ENCODE measurements at places on chromosomes 4 and X. TPM values are rescaled to one million over a fixed set of nuclear protein-coding genes. Genes with fewer than 3 reads are reported as not detected.
A peak's percentile ranks its signal among the peaks of the same experiment; 100 is the strongest.

GRCh38 chr4:11842620-11843263 lies 414.0 kb upstream of the HS3ST1 start:
- H3K4me3 ChIP-seq, result no peak overlapping the region
- H3K27ac ChIP-seq, result no peak overlapping the region
- H3K4me1 ChIP-seq, result peaks cover 23% of the 10 kb centered on the region
- no peaks in the 10 kb centered on the region for H3K36me3 ChIP-seq

- no peak overlapping the region for H3K4me3 ChIP-seq
- no peak overlapping the region for H3K27ac ChIP-seq
- H3K36me3 ChIP-seq, result no peaks in the 10 kb centered on the region
These were observed 58.1 kb downstream of the DCHS2 start for GRCh38 chr4:154433543-154433942.

DNA sequence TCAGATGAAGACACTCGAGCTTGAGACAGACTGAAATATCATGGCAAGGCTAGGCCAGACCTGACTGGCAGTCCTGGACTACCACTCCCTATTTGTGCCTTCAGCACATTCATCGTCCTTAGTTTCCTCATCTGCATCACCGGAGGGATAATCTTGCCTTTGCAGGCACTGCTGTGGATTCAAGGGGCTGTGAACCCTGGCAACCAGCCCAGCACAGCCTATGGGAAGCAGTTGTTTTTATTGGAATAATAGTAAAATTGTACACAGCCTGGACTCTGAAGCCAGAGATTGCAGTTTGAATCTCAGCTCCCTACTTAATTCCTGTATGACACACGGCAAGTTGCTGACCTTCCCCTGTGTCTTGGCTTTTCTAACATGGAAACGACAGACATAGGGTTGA lies 161.0 kb downstream of the NSUN7 start:
- no peak overlapping the region for H3K27ac ChIP-seq
- no peaks in the 10 kb centered on the region for H3K27me3 ChIP-seq
- H3K4me1 ChIP-seq, result peaks cover 2% of the 10 kb centered on the region
- no peak overlapping the region for H3K4me3 ChIP-seq
- DNase-seq, result no peak
- no peaks in the 10 kb centered on the region for H3K36me3 ChIP-seq

GRCh38 chr4:1883583-1883982 lies 12.4 kb downstream of the NSD2 start:
- no peak overlapping the region for H3K27ac ChIP-seq
- H3K4me1 ChIP-seq, result no peaks in the 10 kb centered on the region
- H3K27me3 ChIP-seq, result no peaks in the 10 kb centered on the region
- no peak overlapping the region for H3K4me3 ChIP-seq
- DNase-seq, result no peak

- no peaks in the 10 kb centered on the region for H3K27me3 ChIP-seq
- H3K36me3 ChIP-seq, result no peaks in the 10 kb centered on the region
- DNase-seq, result no peak
- H3K4me3 ChIP-seq, result no peak overlapping the region
- H3K27ac ChIP-seq, result no peak overlapping the region
- H3K4me1 ChIP-seq, result peaks cover 3% of the 10 kb centered on the region
These were observed 145.6 kb upstream of the SCML1 start for GRCh38 chrX:17591741-17592110.

DNA sequence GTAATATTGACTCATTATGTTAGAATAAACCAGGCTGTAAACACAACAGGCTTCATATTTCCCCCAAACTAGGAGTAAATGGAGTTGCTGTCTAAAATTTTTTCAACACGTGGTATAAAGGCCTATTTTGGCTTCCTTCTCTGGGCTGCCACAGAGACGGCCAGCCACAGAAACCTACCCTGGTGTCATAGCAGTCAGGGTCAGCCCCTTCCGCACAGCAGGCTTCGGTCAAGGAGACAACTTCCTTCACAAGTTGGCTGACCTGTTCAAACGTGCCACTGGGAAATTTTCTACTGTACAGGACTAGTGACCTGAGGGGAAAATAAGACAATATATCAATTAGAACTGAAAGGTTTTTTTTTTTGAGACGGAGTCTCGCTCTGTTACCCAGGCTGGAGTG lies 15.8 kb downstream of the GC start:
- H3K4me3 ChIP-seq, result no peak overlapping the region
- no peaks in the 10 kb centered on the region for H3K4me1 ChIP-seq
- H3K27ac ChIP-seq, result no peak overlapping the region

GRCh38 chr4:131650951-131651350 lies 1498.1 kb upstream of the PCDH10 start:
- H3K36me3 ChIP-seq, result no peaks in the 10 kb centered on the region
- no peak overlapping the region for H3K27ac ChIP-seq
- no peak for DNase-seq

GRCh38 chrX:66622209-66622608 lies 16.7 kb downstream of the EDA2R start:
- DNase-seq, result no peak
- H3K4me3 ChIP-seq, result no peak overlapping the region
- no peaks in the 10 kb centered on the region for H3K4me1 ChIP-seq
- no peak overlapping the region for H3K27ac ChIP-seq

GRCh38 chr4:75741027-75741426 lies 16.6 kb downstream of the USO1 start:
- no peak overlapping the region for H3K4me3 ChIP-seq
- H3K36me3 ChIP-seq, result no peaks in the 10 kb centered on the region
- DNase-seq, result no peak
- H3K27me3 ChIP-seq, result no peaks in the 10 kb centered on the region
- no peak overlapping the region for H3K27ac ChIP-seq
- H3K4me1 ChIP-seq, result no peaks in the 10 kb centered on the region

GRCh38 chr4:128364565-128364964 lies 77.0 kb upstream of the PGRMC2 start:
- no peak overlapping the region for H3K4me3 ChIP-seq
- H3K4me1 ChIP-seq, result peaks cover 5% of the 10 kb centered on the region
- no peaks in the 10 kb centered on the region for H3K27me3 ChIP-seq
- DNase-seq, result no peak
- H3K27ac ChIP-seq, result no peak overlapping the region
- H3K36me3 ChIP-seq, result no peaks in the 10 kb centered on the region

- no peak for DNase-seq
- H3K27me3 ChIP-seq, result peaks cover 10% of the 10 kb centered on the region
- H3K36me3 ChIP-seq, result no peaks in the 10 kb centered on the region
- H3K4me3 ChIP-seq, result no peak overlapping the region
These were observed 115.4 kb upstream of the ESX1 start for GRCh38 chrX:104370089-104370488.

DNA sequence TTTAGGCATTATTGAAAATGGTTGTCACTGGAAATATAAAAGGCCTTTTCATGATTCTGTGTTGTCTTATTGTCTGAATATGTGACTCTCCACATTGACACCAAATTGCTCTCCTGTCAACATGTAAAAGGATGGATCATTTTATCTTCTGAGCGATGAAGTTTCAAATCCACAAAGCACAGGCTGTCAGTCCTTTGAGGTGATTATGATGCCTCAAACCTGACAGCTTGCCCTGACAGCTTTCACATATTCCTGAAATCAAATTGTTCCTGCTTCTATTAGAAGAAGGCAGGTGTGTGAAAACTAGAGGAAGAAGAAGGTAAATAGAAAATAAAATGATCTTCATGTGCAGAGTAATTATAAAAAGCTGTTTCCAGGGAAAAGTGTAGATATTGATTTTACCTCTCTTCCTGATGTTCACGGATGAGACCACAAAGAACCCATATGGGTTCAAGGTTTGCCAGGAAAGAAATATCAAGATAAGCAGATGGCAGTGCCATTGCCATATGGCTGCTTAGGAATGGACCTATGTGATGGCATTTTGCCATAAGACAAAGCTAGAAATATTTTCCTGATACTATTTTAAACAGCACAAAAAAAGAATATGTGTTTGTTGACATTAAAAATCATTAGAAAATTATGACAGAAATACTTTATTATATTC lies 1006.3 kb upstream of the AGA start:
- no peak for DNase-seq
- H3K36me3 ChIP-seq, result no peaks in the 10 kb centered on the region
- H3K4me3 ChIP-seq, result no peak overlapping the region
- no peaks in the 10 kb centered on the region for H3K4me1 ChIP-seq
- no peaks in the 10 kb centered on the region for H3K27me3 ChIP-seq
- H3K27ac ChIP-seq, result no peak overlapping the region

DNA sequence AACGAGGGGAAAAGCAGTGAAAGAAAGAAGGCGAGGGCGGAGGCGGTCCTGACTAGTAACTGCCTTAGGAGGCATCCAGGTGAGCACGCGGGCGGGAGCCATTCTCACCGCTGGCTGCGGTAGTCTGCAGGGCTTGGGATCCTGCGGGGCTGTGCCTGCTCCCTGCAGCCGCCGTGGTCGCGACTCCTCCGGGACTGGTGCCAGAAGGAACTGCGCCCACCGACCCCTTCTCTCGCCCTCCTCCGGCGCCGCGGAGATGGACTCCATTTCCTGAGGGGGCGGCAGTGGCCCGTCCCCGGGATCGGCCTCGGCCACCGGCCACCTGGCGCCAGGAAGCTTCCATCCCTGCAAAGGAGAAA lies 543 bp downstream of the NFXL1 start:
- peak overlapping the region; percentile 87 for H3K27ac ChIP-seq
- H3K4me3 ChIP-seq, result peak overlapping the region; percentile 79
- peaks cover 4% of the 10 kb centered on the region for H3K36me3 ChIP-seq
- peak; percentile 61 for DNase-seq

GRCh38 chrX:82362990-82363389 lies 1145.1 kb upstream of the POU3F4 start:
- H3K27me3 ChIP-seq, result no peaks in the 10 kb centered on the region
- no peak overlapping the region for H3K27ac ChIP-seq
- no peaks in the 10 kb centered on the region for H3K4me1 ChIP-seq
- no peak overlapping the region for H3K4me3 ChIP-seq

DNA sequence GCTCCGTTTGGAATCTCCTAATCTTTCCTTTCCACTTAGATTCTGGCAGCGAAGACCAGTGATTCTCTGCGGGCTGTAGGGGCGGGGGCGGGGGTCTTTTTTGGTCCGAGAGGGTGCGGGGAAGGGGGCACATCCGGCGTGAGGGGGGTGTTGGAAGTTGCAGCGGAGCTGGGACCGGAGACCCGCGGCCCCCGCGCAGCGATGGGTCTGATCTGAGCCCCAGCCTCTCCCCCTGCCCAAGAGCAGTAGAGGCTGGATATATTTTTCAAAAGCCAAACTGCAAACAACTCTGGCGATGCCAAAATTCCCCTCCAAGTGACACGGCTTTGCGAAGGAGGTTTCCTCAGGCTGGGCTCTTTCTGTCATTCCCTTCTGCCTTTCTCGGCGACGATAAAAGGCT lies 355 bp downstream of the GRID2 start:
- H3K27ac ChIP-seq, result no peak overlapping the region
- H3K4me3 ChIP-seq, result no peak overlapping the region
- peaks cover 3% of the 10 kb centered on the region for H3K4me1 ChIP-seq
- peaks cover 40% of the 10 kb centered on the region for H3K27me3 ChIP-seq
- H3K36me3 ChIP-seq, result no peaks in the 10 kb centered on the region

- no peak overlapping the region for H3K4me3 ChIP-seq
- no peak overlapping the region for H3K27ac ChIP-seq
- H3K36me3 ChIP-seq, result no peaks in the 10 kb centered on the region
- no peaks in the 10 kb centered on the region for H3K4me1 ChIP-seq
- H3K27me3 ChIP-seq, result no peaks in the 10 kb centered on the region
- no peak for DNase-seq
These were observed 487.7 kb downstream of the GABRG1 start for GRCh38 chr4:45636175-45636574.

DNA sequence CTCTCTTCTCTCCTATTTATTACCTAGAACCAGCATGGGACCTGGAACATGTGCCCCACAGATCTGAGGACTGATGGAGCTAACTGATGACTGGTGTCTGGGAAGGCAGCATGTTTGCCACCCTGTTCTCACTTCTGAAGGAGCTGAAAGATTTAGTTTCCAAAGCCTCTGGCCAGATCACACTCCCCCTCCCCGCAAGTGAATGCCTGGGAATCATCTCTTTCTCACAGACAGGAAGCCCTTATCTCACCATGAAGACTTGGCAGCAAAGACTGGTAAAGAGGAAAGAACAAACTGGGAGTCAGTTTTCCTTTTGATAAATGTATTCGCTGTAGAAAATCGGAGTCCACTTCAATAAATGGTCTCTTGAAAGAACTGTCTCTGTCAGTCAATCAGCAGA lies 21.0 kb upstream of the PCYT1B start:
- H3K4me1 ChIP-seq, result peaks cover 4% of the 10 kb centered on the region
- H3K36me3 ChIP-seq, result no peaks in the 10 kb centered on the region
- H3K27ac ChIP-seq, result no peak overlapping the region
- no peak for DNase-seq

DNA sequence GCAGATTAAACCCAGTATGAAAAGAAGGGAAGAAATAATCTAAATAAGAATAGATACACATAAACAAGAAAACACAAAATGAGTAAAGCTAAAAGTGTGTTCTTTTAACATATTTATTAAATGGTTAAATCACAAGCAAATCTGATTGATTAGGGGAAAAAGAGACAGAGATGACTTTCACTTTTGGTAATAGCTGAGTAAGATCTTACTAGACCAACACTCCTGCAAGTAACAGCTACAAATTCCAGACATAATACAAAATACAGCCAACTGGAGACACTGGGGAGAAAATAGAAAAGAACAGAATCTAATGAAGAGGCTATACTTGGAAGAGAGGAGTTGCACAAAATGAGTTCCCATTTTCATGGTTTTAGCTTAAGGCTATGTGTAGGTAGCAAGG lies 33.5 kb downstream of the OR13H1 start:
- no peaks in the 10 kb centered on the region for H3K36me3 ChIP-seq
- H3K4me3 ChIP-seq, result no peak overlapping the region
- H3K4me1 ChIP-seq, result no peaks in the 10 kb centered on the region

DNA sequence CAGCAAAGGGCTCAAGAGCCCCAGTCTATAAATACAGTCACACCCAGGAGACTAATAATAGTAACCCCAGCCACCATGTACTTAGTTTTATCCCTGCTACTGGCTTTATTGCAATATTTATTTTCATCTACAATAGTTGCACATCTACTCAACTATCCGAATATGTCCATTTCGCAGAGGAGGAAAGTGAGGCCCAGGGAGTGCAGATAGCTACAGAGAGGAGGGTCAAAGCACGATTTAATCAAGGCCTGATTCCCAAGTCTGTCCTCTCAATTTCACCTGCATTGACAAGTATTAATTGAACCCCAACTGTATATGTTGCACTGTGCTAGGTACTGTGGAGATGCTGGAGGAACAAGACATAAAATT lies 4.0 kb upstream of the PLP2 start:
- no peak overlapping the region for H3K4me3 ChIP-seq
- H3K27me3 ChIP-seq, result peaks cover 5% of the 10 kb centered on the region
- no peaks in the 10 kb centered on the region for H3K36me3 ChIP-seq
- no peaks in the 10 kb centered on the region for H3K4me1 ChIP-seq
- DNase-seq, result no peak

- no peak for DNase-seq
- no peaks in the 10 kb centered on the region for H3K27me3 ChIP-seq
- no peak overlapping the region for H3K4me3 ChIP-seq
- no peak overlapping the region for H3K27ac ChIP-seq
- peaks cover 23% of the 10 kb centered on the region for H3K4me1 ChIP-seq
These were observed 22.3 kb downstream of the TEC start for GRCh38 chr4:48247142-48247877.

GRCh38 chr4:99841129-99841528 lies 24.5 kb downstream of the DAPP1 start:
- H3K27ac ChIP-seq, result no peak overlapping the region
- no peak for DNase-seq
- H3K36me3 ChIP-seq, result no peaks in the 10 kb centered on the region
- H3K4me3 ChIP-seq, result no peak overlapping the region
- H3K27me3 ChIP-seq, result no peaks in the 10 kb centered on the region

The TMEM144 gene
- total RNA-seq, result 16.4 TPM

The LAP3 gene
- total RNA-seq, result 110 TPM

The CDS1 gene
- total RNA-seq, result 32.7 TPM

The VCX2 gene
- not detected for total RNA-seq

The EDNRA gene
- total RNA-seq, result 18.2 TPM

The PPP1R2C gene
- not detected for total RNA-seq

The TMEM154 gene
- total RNA-seq, result 18.9 TPM

The HOPX gene
- total RNA-seq, result 450 TPM

The SORBS2 gene
- total RNA-seq, result 38.4 TPM

The PNMA5 gene
- total RNA-seq, result not detected

The CEP44 gene
- total RNA-seq, result 49.5 TPM
